ENCODE measurements at places on chromosomes 11 and 22. TPM values are rescaled to one million over a fixed set of nuclear protein-coding genes. Genes with fewer than 3 reads are reported as not detected.

DNA sequence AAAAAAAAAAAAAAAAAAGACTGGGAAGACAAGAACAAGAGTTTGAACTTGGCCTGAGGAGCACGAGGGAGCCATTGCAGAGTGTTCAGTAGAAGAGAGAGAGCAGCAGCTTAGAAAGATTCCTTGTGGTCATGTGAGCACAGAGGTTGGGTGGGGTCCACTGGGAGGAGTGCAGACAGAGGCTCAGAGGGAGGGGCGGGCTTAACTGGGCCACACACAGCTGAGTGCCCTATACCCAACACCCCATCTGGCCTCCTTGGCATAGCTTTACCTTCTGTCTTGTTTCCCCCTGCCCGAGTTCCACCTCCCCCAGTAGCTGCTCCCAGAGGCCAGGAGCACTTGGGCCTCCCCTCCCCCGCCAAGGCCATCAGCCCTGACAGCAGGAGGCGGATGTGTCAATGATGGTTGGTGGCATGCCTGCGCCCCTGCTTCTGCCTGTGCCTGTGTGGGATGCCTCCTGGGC, 12.1 kb downstream of the C11orf86 start:
- DNase-seq: no peak

- no peak for DNase-seq
These were observed 1.8 kb upstream of the FLI1 start for GRCh38 chr11:128691802-128692752.

GRCh38 chr11:69443968-69444364, 37.5 kb upstream of the LINC01488 start:
- DNase-seq: no peak

GRCh38 chr11:122423273-122423672, 232.2 kb upstream of the UBASH3B start:
- no peak for DNase-seq

DNA sequence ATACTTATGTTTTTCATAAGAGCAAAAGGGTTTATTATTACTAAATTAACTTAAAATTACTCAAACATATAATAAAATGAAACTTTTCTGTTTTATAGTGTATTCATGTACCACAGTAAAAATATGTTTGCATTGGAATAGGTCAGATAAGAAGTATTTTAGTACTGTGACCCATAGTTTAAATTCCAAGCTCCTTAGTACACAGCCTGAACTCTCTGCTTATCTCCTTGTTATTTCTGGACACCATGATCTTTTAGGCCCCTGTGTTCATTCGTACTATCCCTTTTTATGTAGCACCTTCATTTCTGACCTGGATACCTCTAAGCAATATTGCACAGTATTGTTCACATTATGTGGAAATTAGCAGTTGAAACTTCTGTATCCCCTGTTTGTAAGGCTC, 296.7 kb upstream of the SYN3 start:
- no peak for DNase-seq

GRCh38 chr11:73412308-73412707, 36.1 kb downstream of the RELT start:
- DNase-seq: no peak

DNA sequence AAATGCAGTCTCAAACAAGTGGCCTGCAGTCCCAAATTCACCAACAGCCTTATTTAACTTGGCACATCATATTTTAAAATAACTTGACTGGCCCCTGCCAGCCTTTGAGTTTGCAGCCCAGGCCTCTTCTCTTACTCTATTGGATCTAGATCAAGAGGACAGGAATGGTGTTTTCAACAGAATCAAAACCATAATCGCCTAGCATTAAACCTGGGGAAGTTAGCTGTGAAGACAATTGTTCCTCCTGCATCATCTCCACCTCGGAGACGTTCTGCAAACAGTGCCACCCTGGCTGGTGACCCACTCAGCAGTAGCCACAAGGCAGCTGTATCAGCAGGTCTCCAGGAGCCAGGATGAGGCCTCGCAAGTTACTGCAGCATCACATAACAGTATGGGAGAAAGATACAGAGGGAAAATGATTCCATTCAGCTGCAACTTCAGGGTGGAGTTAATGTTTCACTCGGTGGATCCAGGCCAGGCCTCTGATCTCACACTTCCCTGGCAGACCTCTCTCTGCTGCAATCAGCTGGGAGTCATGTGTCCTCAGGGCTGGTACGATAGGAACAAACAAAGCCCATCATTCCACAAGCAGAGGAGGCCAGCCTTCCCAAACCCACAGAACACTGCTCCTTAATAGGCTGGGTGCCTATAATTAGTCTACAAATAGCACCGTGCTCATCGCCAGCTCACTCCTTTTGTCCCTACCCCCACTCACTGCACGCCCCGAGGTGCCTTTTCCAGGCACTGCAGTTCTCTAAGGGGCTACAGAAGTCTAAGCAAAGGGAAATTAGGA, 18.6 kb upstream of the SCN2B start:
- peak; percentile 89 for DNase-seq

- no peak for DNase-seq
These were observed 17.1 kb upstream of the NRIP3 start for GRCh38 chr11:9020916-9021315.

- peak; percentile 49 for DNase-seq
These were observed 1.0 kb downstream of the ZBTB16 start for GRCh38 chr11:114060392-114061047.

DNA sequence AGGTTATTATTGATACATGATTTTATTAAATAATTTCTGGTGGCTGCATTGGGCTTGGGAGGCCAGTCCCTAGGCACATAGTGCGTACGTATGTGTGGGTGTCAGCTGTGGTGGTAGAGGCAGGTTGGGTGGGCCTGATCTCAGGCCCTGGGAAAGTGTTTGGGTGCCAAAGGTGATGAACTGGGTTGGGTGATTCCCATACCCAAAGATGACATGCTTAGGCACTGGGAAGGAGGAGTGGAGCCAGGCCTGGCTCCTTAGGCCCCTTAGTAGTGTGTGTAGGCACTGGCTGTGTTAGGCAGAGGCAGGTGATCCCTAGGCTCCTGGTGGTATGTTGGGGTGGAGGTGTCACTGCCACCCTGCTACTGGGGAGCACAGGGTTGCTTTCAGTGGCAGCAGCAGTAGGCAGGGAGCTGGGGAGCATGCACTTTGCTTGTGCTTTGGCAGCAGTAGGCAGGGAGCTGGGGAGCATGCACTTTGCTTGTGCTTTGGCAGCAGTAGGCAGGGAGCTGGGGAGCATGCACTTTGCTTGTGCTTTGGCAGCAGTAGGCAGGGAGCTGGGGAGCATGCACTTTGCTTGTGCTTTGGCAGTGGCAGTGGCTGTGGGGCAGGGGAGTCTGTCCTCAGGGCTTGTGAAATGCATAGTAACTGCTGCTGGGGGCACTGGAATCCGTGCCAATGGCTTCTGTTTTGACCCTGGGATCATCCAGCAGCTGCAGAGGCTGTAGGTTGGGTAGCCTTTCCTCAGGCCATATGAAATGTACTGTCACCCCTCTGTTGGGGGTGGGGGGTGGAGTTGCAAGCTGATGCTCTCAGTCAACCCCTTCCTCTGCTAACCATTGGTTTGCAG, 84.4 kb downstream of the RRM1 start:
- no peak for DNase-seq

DNA sequence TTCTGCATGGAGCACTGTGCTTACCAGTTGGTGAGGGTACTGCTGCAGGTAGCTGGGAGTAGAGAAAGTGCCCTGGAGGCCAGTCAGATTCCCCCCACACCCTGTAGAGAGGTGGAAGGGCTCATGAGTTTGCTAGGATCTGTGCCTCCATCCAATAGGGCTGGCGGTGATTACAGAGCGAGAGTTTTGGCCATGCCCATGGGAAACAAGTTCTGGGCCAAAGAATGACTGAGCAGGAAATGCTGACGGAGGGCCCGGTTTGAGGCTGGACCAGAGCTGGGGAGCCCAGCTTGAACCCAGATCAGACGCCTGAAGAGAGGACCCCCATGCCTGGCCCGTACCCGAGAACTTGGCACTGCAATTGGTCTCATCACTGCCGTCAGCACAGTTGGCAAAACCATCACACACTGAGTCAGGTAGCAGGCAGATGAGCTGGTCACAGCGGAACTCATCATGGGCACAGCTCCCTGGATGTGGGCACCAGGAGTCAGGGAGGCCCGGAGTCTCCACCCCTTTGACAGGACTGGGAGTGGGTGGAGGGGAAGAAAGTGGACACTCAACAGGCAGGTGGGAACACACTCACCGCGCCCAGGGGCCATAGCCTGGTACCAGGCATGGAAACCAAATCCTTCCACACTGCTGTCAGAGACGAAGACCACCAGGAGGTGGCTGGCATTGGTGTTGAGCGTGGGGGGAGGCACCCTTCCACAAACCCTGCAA, 2.1 kb downstream of the MFRP start:
- DNase-seq: no peak

DNA sequence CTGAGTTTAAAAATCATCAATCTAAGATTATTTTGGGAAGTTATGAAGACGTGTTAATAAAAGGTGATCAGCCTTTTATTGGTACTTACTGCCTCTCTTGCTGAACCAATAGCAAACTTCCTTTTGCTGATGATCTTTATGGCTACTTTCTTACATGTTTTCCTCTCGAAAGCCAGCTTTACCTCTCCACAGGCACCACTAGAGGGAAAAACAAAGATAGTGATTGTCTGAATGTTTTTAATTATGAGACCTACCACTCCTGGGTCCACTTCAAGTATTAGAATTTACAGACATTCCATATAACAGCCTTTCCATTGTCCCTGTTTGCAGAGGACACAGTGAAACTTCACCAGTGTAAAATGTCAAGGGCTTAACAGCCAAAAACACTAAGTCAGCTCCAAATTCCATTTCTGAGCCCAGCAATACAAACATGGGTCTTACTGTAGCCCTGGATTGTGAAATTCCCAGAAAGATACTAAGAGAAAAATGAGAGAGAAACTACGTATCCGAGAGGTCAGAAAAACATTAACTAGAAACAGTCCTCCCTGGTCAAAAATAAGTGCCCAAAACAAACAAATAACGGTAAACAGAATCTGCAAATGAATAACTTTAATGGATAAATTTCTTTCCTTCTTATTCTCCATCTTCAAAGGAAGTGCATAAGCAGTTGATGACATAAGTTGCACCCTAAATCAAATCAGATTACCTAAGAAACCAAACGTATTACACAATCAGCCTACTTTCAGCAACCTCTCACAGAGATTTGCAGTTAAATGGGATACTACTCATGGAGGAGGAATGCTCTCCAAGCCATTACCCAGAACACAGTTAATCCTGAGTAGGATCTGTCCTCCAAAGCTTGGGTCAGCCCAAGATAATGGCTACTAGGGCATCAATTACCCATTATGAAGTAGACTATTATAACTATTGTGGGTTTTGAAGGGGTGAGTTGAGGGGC, 29.5 kb downstream of the CHEK2 start:
- DNase-seq: peak; percentile 88

GRCh38 chr11:27087432-27087831, 46.8 kb downstream of the BBOX1 start:
- DNase-seq: peak; percentile 47

GRCh38 chr11:60251485-60252212, 8.7 kb upstream of the MS4A4E start:
- DNase-seq: peak; percentile 34

DNA sequence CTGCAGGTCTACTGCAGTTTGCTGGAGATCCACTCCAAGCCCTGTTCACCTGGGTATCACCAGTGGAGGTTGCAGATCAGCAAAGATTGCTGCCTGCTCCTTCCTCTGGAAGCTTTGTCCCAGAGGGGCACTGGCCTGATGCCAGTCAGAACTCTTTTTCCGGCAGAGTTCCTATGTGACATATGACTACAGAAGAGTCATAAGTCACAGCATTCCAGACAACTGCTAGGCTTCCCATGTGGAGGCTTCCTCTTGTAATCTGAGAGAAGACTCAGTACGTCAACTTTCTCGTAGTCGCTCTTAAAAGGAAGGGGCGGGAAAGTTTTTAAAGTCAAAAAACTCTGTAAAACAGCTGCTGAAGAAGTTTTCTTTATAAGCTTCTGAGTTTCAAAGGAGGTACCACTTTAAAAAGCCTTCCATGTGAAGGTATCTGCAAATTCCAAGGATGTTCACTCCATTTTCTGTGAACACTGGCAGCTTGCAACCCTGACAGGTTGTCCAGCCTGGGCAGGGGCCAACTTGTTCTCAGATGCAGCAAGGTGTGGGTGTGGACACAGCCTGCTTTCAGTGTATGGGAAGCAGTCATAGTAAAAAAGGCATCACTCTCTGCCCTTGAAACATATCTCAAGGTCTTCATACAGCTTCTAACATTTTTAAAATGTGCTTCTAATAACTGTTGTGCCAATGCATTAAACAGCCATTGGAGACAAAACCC, 97.8 kb downstream of the ME3 start:
- no peak for DNase-seq

DNA sequence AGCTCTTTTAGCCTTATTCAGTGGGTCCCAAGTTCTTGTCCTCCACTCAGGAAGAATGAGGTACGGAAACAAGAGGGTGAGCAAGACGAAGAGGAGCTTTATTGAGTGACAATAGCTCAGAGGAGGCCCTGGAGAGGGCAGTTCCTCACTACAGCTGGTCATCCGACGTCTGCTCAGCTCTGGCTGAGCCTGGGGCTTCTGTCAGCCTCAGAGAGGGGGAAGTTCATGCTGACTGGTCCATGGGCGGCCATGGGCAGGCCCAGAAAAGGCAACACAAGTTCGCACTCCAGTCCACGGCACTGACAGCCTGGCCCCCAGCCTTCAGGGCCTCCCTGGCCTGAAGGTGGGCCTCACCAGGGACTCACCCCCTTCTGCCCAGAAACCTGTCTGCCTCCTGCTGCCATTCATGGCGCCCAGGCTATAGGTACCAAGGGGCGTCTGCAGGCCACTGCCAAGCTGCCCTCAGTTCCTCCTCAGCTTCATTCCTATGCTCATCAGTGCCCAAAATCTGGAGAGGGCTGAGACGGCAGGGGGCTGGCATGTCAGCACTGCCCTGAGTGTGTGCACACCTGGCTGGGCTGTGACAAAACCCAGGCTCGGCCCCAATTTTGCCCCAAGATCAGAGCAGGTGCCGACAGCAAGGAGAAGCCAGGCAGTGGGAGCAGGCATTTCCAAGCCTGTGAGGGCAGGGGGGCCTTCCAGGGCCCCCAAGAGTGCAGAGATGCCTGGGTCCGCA, 21.7 kb upstream of the KIAA0930 start:
- DNase-seq: no peak

DNA sequence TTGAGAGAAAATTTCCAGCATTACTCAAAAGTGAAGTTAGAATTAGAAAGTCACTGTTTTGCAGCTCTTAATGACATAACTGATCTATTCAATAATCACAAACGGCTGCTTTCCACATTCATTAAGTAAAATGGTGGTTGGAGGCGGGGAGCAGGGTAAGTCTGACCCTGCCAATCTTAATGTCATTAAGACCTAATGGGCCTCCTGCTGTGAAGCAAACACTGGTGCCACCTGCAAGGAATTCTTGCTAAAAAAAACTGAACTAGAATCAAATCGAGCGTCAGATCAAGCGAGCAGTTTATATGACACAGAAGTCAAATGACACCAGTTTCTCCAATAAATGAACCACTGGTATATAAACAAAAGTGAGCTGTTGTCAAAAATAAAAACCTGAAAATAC, 351.5 kb downstream of the BRD1 start:
- no peak for DNase-seq

The VSIG2 gene
- not detected for polyA plus RNA-seq

The CALCB gene
- not detected for polyA plus RNA-seq

The ATG2A gene
- polyA plus RNA-seq: 7.0 TPM

The GAL3ST3 gene
- polyA plus RNA-seq: not detected

The TSSK2 gene
- polyA plus RNA-seq: not detected

The OR10G7 gene
- not detected for polyA plus RNA-seq

The KLHL35 gene
- polyA plus RNA-seq: 0.43 TPM

The IGSF22 gene
- 0.03 TPM for polyA plus RNA-seq

The GLYAT gene
- not detected for polyA plus RNA-seq

The TRPM5 gene
- polyA plus RNA-seq: not detected

The MPZL3 gene
- polyA plus RNA-seq: 4.3 TPM

The RPLP2 gene
- polyA plus RNA-seq: 1,296 TPM

The BIRC2 gene
- 23.6 TPM for polyA plus RNA-seq

The SLC15A3 gene
- 0.07 TPM for polyA plus RNA-seq

All from mammary epithelial cell (primary cell).